Smooth muscle cell of the brain vasculature (primary cell): ENCODE measurements at places on chromosomes 6 and 20.

- DNase-seq, result no peak
These were observed 61.2 kb upstream of the SIRPA start for GRCh38 chr20:1833728-1834726.

- DNase-seq, result no peak
These were observed 450.3 kb upstream of the GJE1 start for GRCh38 chr6:141682391-141682790.

GRCh38 chr6:151172751-151173150 lies 67.0 kb upstream of the AKAP12 start:
- DNase-seq, result no peak

- no peak for DNase-seq
These were observed 123.9 kb downstream of the MAP3K4 start for GRCh38 chr6:161115468-161115867.

DNA sequence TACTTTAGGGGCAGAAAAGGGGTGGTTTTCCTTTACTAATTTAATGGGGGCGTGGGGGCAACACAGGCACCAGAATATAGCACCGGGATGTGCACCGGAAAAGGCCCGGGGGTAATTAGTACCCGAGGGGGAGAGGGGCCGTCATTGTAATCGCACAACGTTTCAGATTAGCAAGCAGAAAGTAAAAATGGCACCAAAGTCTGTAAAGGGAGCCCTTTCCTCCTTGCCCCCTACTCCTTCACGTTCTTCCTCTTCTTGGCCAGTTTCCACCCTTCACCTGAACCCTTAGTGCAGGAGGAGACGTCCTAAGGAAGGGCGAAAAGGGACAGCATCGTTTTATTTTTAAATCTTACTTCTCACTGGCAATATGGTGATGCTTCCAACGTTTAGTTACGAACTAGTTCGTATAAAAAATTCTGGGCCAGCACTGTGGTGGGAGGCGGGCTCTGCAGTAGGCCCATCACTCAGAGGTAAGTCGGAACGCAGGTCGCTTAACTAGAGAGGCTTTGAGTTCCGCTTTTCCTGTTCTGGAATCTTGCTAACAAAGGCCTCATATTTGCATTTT lies 742 bp upstream of the CEP85L start:
- DNase-seq, result no peak

DNA sequence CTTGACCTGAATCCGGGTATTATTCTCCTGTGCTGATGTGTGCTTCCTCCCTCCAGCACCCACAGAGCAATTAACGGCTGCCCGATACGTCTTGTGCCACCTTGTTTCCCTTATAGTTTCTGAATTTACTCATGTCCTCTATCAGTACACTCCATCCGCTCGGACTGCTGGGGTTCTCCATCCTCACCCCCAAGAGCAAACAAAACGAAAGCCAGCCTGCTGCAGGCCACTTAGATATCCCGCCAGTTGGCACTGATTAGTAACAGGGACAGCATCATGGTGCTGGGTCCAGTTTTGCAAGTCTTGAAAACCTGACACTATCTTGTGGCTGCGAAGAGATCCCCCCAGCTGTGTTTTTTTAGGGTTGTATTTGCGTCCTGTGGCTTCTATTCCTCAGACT lies 71.8 kb downstream of the SSR1 start:
- DNase-seq, result no peak

GRCh38 chr6:57104336-57104735 lies 14.3 kb downstream of the ZNF451 start:
- no peak for DNase-seq
